Midbrain (tissue), 1 donor: ENCODE measurements at places on chromosomes 7 and 10.

GRCh38 chr10:572696-573095 lies 116.8 kb downstream of the DIP2C start:
- DNase-seq, result no peak

- peak; percentile 14 for DNase-seq
Measured at GRCh38 chr10:35300063-35300699, 36.1 kb upstream of the CCNY start.

GRCh38 chr7:158068853-158069252 lies 518.8 kb downstream of the PTPRN2 start:
- no peak for DNase-seq

GRCh38 chr10:23293145-23293724 lies 51.4 kb downstream of the C10orf67 start:
- peak; percentile 41 for DNase-seq

DNA sequence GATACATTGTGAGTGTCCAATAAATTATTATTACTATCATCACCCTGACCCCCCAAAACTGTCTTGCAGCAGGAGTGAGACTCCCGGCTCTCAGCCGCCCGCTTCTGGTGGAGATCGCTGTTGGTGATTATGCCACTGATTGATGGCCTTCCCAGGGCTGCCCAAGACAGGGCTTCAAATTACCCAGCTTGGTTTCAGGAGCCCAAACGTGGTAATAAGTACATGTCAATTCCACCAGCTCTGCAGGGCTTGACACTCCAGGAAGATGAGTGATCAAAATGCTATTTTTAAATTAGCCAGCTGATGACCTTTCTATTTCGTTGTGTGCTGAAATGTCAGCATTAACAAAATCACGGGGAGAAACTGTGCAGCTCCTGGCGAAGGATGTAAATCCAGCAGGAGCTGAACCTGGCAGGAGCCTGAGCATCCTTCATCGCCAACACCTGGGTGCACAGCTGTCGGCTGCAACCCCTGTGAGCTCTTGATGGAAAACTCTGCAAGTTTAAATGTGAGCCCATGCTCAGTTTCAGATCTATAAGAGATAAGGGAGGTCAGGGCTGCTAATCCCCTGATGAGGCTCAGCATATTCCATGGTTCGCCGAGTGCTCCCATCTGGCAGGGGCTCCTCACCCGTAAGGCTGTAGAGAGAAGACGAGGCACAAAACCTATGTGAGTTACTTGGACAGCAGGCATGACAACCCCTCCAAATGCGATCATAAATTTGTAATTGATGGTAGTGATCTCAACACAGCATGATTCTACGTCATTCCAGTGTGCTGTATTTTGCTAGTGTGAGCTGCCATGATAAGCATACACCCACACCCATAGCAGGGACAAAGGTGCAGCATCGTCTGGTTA lies 446.3 kb downstream of the TCERG1L start:
- DNase-seq, result no peak

DNA sequence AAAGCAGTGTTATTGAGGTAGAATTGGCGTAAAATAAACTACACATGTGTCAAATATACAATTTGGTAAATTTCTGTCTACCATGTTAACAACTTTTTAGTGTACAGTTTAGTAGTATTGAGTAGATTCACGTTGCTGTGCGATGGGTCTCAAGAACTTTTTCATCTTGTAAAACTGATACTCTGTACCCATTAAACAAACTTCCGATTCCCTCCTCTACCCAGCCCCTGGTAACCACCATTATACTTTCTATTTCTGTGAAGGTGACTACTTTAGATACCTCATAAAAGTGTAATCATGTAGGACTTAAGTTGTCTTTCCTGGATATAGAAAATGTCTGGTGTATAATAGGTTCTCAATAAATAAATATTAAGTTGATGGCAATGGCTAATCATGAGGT lies 408.5 kb upstream of the POT1 start:
- no peak for DNase-seq

DNA sequence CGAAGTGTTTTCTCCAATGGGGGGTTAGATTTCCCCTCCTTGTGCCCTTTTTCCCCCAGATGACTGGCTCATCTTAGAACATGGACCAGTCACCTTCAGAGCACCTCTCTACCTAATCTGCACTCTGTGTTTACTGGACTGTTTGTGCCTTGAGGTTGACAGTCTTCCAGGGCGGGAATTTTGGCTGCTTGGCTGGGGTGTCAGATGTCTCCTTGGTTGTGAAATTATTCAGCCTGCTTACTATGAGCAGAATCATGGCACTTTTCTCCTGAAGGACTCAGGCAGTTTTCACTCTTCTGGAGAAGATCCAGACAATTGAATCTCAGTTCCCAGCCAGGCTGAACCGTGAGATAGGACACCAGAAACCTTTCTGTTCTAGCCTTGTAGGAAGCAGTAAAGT lies 60.3 kb upstream of the NFKB2 start:
- no peak for DNase-seq

- peak; percentile 23 for DNase-seq
Measured at GRCh38 chr10:13528875-13529713, at the start of gene BEND7. TSS of gene BEND7 (minus strand) at chr10:13529014. CDS start at chr10:13528533, 481 bp downstream.

DNA sequence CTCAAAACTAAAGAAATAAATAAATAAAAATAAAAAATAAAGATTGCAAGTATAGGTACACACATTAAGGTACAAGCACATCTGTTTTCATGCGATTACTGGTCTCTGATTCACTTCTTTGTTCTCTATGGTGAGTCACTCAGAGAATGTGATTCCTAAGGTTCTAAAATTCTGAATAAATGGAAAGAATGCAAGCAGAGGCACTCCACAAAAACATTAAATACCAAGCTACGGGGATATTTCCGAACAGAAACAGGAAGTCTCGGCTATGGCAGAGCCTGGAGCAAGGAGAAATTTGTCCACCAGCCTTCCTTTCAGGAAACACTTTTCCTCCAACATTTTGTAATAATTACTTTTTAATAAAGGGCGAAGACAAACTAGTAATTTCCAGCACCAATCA lies 1.4 kb downstream of the VOPP1 start:
- DNase-seq, result no peak

DNA sequence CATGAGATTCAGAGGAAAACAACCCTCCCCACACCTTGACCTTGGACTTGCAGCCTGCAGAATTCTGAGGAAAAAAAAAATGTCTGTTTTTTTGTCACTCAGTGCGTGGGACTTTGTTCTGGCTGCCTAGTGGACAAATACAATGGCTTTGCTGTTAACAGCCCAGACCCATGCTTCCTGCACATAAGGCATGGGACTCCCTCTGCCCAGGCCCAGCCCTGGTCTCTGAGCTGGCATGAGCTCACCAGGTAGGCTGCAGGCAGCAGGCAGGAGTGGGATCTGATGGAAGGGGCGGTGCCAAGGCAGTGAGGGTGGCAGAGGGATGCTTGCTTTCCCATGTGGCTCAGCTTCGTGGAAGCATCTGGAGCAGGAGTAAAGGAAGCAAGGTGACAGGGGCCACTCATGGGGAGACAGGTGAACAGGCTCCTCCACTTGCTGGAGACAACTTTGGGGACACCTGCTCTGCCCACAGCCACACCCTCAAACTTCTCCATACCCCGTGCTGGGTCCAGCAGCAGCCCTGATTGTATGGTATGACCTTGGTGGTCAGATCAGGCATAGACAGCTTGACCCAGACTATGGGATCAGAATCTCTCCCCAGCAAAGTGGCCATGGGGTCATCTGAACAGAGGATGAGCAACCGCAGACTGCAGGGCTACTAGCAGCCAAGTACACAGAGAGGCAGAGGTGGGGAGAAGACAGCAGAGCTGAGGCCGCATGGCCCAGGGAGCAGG lies 27.0 kb downstream of the ANXA8 start:
- no peak for DNase-seq

GRCh38 chr7:102925976-102926782 lies 13.4 kb downstream of the LRRC17 start:
- no peak for DNase-seq

DNA sequence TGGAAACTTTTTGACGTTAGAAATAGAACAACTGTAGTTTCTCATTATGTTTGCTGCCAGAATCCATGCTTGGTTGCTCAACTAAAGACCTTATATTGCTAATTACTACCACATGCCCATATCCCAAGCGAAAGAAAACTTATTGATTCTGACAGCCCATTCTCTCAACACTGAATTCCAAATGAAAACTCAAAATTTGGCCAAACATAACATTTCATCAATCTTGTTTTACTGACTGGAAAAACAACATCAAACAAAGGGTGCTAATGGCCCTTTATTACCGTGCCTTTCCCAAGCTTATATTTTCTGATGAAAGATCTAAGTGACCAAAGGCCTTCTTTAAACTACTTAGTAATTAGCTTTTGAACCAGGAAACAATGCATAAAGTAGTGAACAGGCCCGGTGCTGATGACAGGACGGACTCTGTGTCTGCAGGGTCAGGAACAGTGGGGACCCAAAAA lies 531.8 kb downstream of the KCNMA1 start:
- DNase-seq, result no peak

GRCh38 chr7:1674161-1675035 lies 4.3 kb downstream of the ELFN1 start:
- DNase-seq, result no peak
